ENCODE measurements at places on chromosomes 3 and 15. TPM values are rescaled to one million over a fixed set of nuclear protein-coding genes. Genes with fewer than 3 reads are reported as not detected.

The LRTM1 gene
- total RNA-seq = not detected

GRCh38 chr3:16427103-16427965, 86.2 kb downstream of the RFTN1 start:
- no peak for DNase-seq

- no peak for DNase-seq
These were observed 67.2 kb upstream of the TSPAN3 start for GRCh38 chr15:77138167-77138522.

- no peak for DNase-seq
These were observed 165.6 kb downstream of the ATP8B4 start for GRCh38 chr15:49953421-49953820.

- no peak for DNase-seq
These were observed 22.1 kb downstream of the GOLGA6A start for GRCh38 chr15:74060251-74060650.

All from activated B cell treated with CpG ODN at 0.5 μM for 24 hours (primary cell).